ENCODE measurements at places on chromosomes 11 and 22.

GRCh38 chr11:125110506-125110905 lies 920 bp downstream of the TMEM218 start:
- no peak for DNase-seq

- DNase-seq: no peak
Measured at GRCh38 chr22:28943501-28943879, 60.1 kb downstream of the ZNRF3 start.

DNA sequence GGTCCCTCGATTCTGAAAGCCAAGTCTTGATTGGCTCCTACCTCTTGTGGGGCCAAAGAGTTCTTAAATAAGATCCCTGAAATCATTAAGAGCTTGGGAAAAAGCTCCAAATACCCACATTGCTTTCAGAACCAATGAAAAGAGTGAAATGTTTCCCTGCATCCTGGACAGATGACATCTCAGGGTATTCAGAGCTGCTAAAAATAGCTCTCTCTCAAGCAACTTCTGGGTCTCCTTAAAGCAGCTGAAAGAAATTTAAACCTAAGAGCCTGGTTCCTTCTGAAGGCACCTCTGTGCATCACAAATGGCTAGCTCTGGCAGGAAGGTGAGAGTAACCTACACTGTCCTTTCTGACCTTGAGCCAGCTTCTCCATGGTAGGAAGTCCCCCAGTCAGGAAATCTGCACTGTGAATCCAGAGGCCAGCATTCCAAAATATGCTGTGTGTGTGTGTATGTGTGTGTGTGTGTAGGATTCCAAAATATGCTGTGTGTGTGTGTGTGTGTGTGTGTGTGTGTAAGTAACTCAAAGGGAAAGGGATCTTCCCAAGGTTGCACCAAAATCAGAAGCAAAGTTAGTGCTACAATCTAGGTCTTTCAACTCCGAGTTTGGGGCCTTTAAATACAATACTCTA lies 50.1 kb downstream of the RELT start:
- no peak for DNase-seq

DNA sequence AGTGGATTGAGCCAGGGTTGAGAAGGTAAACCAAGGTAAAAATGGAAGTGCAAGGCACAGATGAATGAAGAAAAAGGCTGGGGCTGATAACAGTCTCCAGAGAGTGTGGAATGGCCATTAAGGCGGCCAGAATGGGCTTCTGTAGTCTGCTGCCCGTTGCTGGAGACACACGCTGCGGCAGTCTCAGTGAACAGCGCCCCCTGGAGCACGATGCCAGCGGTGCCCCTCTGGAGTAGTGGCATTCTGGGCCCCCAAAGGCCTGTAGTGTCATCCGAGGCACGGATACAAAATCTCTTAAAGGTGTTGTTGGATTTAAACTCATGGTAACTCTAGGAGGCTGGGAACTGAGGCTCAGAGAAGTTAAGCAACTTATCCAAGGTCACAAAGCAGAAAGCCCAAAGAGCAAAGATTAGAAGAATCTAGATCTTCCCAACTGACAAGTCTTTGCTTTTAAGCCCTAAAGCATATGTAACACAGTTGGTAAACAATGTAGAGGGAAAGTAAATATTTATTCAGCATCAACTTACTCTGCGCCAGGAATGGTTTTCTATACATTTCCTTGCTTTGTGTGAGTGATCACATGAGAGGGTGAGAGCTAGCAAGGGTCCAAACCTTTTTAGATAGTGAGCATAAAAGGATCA lies 18.2 kb downstream of the KCNJ1 start:
- no peak for DNase-seq

- peak; percentile 90 for DNase-seq
Measured at GRCh38 chr22:37752189-37753087, 55.3 kb upstream of the GCAT start.

- DNase-seq: no peak
Measured at GRCh38 chr22:38724926-38725571, 19.3 kb downstream of the GTPBP1 start.

DNA sequence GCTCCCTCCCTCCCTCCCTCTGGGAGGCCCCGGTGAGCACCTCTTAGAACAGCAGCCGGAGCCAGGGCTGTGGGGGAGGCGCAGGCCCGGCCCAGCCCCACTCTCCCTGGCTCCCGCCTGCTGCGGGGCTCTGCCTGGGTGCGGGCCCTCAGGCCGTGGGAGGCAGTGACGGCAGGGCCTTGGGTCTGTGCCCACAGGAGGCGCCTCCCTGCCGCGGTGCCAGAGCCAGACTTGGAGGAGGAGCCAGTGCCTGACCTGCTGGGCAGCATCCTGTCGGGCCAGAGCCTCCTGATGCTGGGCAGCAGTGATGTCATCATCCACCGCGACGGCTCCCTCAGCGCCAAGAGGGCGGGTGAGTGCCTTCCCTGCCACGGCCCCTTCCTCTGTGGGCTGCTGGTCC lies 9.5 kb downstream of the IRF7 start:
- no peak for DNase-seq

GRCh38 chr22:23369054-23369685 lies 188.9 kb downstream of the BCR start:
- no peak for DNase-seq

DNA sequence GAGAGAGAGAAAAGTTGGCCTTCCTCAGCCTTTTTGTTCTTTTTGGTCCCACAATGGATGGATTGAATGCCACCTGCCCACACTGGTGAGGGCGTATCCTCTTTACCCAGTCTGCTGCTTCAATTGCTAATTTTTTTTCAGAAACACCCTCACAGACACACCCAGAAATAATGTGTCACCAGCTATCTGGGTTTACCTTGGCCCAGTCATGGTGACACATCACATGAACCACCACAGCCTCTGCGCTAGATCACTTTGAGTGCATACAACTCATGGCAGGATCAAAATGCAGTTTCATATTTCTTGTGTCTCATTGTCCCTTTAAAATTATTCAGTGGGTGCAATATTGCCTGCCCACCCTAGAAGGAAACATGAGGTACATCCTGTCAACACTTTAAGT lies 63.3 kb downstream of the ADAMTS15 start:
- DNase-seq: no peak
